Non-pigmented ciliary epithelial cell (primary cell): ENCODE measurements at places on chromosomes 16 and 17.

DNA sequence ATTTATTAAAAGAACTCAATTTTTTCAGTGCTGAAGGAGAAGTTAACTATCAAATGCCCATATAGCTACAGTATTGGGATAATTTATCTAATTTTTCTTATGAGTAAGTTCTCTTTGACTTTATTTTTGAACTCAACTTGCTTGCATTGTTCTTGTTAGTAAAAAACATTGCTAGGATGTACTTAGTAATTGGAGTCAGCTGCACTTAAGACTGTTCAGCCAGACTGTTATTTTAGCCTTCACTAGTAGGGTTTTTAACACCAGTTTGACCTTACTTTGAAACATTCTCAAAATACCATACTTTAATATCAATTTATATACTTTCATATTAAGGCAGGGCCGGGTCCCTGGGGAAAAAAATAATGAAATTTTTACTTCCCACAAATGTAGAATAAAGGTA lies 256.6 kb upstream of the TBX2 start:
- no peak for DNase-seq

- DNase-seq: no peak
Measured at GRCh38 chr16:13448346-13448745, 471.6 kb upstream of the ERCC4 start.

DNA sequence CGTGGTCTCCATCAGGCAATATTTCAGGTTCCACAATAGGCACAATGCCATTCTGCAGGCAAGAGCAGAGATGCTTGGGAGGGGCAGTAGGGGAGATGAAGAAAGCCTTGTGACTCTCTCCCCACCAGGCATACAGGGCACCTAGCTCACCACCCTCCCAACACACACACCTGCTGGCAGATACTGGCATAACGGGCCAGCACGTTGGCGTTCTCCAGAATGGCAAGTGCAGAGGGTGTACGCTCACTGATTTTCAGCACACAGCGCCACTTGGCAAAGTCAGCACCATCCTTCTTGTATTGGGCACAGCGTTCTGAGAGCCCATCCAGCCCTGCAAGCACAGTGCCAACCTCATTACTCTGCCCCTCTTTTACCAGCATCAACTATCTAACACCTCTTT lies 2.2 kb downstream of the ALDOC start:
- DNase-seq: no peak

- no peak for DNase-seq
Measured at GRCh38 chr17:57955183-57955931, at the start of gene CUEDC1. Gene CUEDC1, minus strand, starts transcription at chr17:57955412. Its CDS starts 69,848 bp downstream, at chr17:57885564.

DNA sequence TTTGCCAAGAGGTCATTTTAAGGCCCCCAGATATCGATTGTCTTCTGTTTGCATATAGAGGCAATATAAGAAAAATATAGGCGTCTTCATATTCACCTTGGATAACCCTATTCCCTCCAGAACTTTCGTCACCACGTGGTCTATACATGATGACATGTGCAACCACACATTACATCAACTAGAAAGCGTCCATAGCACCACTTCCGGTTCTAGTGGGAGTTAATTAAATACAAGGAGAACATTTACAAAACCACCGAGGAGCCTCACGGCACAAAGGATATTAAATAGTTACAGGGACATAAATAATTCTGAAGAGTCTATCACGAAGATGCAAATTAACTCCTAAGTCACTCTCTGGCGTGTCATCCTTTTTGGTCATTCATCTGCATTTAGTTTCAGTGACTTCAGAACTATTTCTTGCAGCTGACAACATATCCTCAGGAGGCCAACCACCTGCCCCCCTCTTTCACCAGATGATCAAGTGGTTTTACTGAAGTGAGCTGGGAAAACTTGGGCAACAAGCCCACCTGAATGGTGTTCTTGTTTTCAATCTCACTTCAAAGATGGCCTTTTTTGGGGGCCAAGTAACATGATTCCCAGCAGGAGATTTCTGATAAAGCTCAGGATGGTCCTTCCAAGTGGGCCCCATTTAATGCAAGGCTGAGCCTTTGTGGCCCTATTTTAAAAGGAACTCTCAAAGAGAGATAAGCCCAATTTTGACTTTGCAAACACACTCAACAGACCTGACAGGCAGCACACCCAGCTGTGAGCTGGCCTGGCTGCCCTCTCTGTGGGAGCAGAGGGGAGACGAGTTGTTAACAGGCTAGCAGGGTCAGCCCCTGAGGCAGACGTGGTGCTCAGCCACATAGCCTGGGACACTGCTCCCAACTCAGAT lies 15.3 kb downstream of the CMTM3 start:
- DNase-seq: peak; percentile 69

- DNase-seq: no peak
Measured at GRCh38 chr17:73791631-73792030, 147.4 kb upstream of the SDK2 start.

GRCh38 chr17:37833237-37833859 lies 88.5 kb upstream of the HNF1B start:
- DNase-seq: no peak

DNA sequence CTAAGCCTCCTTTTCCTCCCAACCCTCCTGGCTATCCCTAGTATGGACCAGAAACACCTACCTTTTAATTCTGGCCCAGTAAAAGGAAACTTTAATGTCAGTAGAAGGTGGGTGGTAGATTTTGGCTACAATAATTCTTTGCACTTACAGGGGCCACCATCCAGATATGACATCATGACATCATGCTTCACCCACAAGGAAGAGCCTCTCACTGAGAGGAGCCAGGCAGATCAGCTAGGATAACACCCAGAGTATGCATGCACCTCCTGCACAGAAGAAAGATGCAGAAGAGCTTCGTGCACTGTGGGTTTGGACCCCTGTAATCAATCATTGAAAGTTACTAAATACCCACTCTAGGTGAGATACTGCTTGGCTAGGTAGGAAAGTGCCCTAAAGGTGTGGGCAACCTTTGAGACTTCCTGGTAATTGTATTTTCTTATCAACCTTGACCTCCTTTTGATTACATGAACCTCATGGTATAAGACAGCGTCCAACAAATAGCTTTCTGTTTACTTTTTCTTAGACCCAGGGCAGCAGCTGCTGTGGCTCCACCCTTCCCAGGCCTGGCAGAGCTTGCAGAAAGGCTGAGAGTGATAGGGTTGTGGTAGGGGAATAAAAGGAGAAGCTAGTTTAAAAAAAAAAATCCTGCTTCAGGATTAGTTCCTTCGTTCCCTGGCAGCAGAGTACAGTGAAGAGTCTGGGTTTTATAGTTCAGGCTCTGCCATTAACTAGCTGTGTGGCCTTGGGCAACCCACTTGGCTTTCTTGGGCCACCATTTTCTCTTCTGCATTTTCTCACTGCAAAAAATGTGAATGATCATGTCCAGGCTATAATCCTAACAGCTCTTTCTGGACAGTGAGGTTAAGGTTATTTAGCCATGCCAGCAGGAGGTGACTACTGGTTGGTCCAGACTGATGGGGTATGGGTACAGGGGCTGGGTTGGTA lies 6.2 kb downstream of the MAP3K14 start:
- DNase-seq: no peak

DNA sequence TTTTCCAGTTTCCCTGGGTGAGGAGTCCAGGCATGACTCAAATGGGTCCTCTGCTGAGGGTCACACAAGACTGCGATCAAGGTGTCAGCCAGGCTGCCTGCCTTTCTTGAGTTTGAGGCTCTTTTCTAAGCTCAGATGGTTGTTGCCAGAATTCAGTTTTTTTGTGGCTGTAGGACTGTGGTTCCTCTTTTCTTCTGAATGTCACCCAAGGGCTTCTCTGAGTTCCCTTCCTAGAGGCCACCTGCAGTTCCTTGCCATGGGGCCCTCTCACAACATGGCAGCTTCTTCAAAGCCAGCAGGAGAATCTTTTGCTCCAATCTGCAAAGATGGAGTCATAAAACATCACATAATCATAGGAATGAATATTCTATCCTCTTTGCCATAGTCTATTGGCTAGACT lies 17.5 kb downstream of the LIMD2 start:
- no peak for DNase-seq

DNA sequence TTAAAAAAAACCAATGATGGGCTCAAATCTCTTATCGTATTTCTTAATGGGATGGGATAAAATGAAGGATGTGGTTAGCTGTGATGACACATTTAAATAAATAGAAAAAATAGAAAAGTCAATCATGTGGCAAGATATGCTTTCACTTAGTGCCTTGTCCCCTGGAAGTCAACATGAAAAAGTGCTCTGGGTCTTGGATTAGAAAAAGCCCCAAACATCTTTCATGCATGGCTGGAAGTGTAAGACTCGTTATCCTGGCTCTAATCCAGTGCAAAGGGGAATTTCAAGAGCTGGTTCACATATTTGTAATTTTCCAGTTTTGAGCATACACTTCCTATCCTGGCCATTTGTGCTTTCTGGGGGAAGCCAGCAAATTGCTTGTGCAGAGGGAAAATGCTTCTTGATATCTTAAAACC lies 160.9 kb downstream of the MAP2K6 start:
- peak; percentile 89 for DNase-seq

DNA sequence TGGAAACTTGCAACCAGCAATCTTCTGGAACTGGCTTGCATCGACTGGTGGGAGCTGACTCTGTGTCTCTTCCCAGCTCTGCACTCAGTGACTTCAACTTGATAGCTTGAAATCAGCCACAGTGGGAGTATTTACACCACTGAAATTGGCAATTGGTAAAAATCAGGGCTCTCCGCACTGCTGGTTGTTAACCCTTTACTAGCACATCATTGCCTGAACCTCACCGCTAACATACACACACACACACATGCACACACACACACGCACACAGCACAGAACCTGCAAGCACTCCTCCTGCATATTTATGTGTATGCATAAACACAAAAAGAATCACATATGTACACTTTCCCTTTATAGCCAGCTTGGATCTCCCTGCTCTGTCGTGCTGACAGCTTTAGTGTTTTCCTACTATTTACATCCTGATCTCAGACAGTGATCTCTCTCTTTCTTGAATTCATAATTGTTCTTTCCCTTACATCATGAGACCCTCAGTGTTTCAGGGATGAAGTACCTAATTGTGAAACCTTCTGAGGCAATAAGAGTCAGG lies 7.9 kb upstream of the TMIGD1 start:
- no peak for DNase-seq

- no peak for DNase-seq
Measured at GRCh38 chr17:3986939-3987335, 22.7 kb upstream of the ATP2A3 start.

GRCh38 chr16:76816475-76816874 lies 374.5 kb upstream of the MON1B start:
- DNase-seq: no peak

DNA sequence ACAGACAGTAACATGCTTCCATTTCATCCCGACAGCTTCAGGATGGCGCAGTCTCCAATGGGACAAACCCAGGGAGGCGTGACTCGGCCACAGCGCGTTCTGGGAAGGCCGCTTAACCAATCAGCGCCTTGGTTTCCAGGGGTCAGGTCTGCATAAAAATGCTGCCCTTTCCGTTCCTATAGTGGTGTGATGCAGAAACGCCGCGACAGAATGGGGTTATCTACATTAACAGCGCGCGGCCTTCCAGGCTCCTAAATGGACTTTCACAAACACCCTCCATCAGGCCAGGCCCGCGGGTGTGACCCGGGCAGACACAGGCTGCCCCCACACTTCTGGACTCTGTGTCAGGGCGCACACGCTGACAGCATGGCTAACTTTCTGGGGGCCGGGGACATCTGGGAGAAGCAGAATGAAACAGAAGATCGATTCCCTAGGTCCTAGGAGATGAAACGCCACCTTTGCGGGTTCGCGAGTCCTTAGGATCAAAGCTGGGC lies 792 bp downstream of the TMEM231 start:
- DNase-seq: peak; percentile 56

DNA sequence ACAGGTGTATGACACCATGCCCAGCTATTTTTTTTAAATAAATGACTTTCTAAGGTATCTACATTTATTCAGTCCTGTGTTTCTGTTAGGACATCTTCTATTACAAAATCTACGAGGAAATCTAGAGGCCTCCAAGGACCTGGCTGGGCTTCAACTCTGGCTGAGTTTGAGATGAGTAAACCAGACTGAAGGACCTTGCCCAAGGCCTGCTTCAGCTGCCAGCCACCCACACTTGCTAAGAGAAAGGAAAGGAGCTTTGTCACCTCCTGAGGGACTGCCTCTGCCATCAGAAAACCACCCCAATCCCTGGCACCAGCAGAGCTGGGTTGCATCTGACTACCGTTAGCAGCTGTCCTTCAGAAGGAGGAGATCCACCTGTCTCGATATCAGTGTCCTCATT lies 1.3 kb upstream of the MYO1D start:
- DNase-seq: no peak

- no peak for DNase-seq
Measured at GRCh38 chr16:85428168-85428898, 184.8 kb upstream of the GSE1 start.

GRCh38 chr16:74309789-74310781 lies 13.5 kb downstream of the PSMD7 start:
- no peak for DNase-seq

DNA sequence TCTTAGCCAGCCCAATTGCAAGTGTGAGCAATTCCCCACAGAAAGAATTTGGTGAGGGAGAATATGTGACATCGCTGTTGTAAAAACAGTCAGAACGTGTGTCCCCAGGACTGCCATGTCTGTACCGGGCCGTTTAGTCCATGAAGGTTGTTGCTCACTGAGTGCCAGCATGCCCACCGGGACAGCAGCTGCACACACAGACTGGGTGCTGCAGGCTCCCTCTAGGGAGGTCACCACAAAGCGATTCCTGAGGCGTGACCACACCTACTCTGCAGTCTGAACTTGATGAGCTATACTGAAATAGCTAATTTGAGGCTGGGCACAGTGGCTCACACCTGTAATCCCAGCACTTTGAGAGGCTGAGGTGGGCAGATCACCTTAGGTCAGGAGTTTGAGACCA lies 44.1 kb upstream of the ADORA2B start:
- DNase-seq: no peak

DNA sequence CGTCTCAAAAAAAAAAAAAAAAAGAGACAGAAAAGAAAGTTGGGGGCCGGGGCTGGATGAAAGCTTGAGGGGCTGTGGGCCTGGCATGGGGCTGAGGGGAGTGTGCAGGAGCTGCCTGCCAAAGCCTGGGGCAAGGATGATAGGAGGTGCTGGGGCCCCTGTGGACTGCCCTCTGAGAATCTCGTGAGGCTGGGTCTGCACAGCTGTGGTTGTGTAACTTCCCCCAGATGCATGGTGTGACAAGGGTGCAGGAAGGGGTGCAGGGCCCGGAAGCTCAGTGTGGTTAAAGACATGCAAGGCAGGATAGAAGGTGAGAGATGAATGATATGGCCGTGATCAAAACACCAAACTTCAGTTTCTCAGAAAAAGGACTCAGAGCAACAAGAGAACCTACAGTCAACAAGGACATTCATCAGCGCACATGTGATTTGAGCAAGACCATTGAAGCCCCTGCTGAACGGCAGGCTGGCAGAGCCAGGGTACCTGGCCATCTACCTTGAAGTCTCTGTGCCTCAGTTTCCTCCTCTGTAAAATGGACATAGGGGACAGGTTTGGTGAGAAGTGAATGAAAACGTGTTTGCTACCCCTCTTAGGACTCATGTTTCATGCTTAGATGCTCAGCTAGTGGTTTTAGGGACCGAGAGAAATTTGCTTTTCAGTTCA lies 9.6 kb downstream of the IL32 start:
- DNase-seq: no peak

- DNase-seq: no peak
Measured at GRCh38 chr16:53768167-53768566, 64.2 kb downstream of the FTO start.

- DNase-seq: no peak
Measured at GRCh38 chr16:52209227-52209626, 337.7 kb downstream of the TOX3 start.

- DNase-seq: no peak
Measured at GRCh38 chr17:57655553-57655952, 89.5 kb downstream of the CCDC182 start.

- no peak for DNase-seq
Measured at GRCh38 chr17:19362277-19363113, at the start of gene B9D1. Gene B9D1, minus strand, starts transcription at chr17:19362723. Its CDS starts 154 bp downstream, at chr17:19362569.
